ENCODE measurements at places on chromosomes 2 and 18.

DNA sequence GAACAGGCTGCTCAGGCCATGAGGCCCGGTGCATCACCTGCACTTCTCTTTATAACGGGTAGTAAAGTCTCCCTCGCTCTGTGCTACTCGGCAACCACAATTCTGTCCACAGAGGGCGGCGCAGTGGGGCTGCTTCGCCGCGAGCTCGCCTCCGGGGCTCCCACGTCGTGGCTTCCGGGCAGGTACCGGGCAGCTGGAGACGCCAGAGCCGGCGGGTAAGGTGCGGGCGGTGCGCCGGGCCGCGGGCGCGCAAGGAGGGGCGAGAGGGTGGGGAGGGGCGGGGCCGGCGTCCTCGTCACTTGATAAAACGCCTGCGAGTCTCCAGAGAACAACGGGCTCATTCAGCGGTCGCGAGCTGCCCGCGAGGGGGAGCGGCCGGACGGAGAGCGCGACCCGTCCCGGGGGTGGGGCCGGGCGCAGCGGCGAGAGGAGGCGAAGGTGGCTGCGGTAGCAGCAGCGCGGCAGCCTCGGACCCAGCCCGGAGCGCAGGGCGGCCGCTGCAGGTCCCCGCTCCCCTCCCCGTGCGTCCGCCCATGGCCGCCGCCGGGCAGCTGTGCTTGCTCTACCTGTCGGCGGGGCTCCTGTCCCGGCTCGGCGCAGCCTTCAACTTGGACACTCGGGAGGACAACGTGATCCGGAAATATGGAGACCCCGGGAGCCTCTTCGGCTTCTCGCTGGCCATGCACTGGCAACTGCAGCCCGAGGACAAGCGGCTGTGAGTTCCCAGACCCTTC, at the start of gene ITGA6:
Gene ITGA6 (plus strand): TSS at position 331 of the 734 bp plus-strand sequence.
- peak; percentile 66 for DNase-seq

- peak; percentile 61 for DNase-seq
Observed at GRCh38 chr2:15591692-15592463, at the start of gene DDX1. Gene DDX1, plus strand, starts transcription at chr2:15591868. Its CDS starts 66 bp downstream, at chr2:15591934.

GRCh38 chr2:121017396-121017795, 267.6 kb downstream of the TFCP2L1 start:
- no peak for DNase-seq

- no peak for DNase-seq
Observed at GRCh38 chr18:55641486-55641885, 53.5 kb upstream of the TCF4 start.

- DNase-seq: no peak
Observed at GRCh38 chr2:158154596-158154995, 52.9 kb downstream of the UPP2 start.
